ENCODE measurements at places on chromosomes 1 and 21.

DNA sequence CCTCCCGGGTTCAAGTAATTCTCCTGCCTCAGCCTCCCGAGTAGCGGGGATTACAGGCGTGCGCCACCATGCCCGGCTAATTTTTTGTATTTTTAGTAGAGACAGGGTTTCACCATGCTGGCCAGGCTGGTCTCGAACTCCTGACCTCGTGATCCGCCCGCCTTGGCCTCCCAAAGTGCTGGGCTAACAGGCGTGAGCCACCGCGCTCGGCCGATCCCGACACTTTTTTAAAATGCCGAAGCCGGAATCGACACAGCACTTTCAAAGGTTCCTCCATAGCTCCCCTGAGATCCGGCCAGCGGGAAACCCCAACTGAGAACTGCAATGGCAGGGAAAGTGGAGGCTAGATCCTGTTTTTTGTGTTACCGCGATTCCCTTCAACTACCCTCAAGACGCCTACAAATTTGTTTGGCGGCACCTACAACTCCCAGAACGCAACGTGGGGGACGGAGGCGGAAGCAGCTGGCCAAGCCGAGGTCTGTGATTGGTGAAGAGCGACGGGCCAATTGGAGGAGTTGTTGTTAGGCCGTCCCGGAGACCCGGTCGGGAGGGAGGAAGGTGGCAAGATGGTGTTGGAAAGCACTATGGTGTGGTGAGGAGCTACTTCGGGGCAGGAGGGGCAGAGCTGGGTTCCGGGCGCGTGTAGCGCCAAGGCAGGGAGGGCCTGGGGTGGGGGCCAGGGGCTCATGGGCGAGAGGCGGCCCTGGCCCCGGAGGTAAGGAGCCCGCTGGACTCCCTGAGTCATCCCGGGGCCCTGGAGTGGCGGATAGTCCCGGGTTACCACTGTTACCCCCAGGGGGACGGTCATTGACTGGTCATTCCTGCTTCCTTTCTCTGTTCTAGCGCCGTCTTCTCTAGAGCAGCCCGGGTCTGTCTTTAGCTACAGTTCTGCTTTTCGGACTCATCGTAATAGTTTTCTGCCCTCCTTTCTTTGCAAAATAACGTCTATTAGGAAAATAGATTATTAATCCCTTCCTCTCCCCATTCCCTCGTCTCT lies at the start of gene PSMD4:
Gene PSMD4, plus strand, starts transcription at position 518 of the 997 bp plus-strand sequence. Its CDS starts 49 bp downstream, at position 567.
- DNase-seq, result peak; percentile 99

GRCh38 chr1:88499671-88500070 lies 184.4 kb upstream of the PKN2 start:
- DNase-seq, result no peak

DNA sequence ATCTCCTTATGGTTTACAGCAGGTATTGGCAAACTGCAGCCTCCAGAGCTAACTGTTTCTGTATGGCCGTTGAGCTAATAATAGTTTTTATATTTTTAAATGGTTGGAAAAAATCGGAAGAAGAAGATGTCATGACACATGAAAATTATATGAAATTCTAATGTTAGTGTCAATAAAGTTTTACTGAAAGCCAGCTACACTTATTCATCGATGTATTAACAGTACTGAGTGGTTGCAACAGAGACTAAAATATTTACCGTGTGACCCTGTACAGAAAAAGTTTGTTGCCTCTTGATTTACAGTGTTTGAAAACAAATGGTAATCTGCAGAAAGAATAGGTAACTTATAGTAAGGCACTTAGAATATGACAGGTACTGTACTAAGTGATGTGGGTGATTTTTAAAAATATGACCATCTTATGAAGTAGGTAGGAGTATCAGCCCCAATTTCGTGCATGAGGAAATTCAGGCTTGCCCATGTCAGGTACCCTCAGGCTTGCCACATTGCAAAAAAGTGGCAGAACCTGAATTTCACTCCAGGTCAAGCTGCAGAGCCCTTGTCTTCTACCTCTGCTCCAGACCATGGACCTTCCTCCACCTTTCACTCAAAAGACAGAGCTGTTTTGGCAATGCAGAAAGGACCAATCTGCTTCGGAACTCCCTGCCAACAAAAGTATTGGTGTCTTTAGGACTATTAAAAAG lies 311.9 kb upstream of the RUNX1 start:
- DNase-seq, result no peak

GRCh38 chr1:224762046-224762445 lies 145.9 kb downstream of the CNIH3 start:
- no peak for DNase-seq

GRCh38 chr1:36851595-36851994 lies 182.7 kb downstream of the GRIK3 start:
- no peak for DNase-seq

GRCh38 chr21:20999659-21000058 lies 1.4 kb downstream of the NCAM2 start:
- peak; percentile 46 for DNase-seq

DNA sequence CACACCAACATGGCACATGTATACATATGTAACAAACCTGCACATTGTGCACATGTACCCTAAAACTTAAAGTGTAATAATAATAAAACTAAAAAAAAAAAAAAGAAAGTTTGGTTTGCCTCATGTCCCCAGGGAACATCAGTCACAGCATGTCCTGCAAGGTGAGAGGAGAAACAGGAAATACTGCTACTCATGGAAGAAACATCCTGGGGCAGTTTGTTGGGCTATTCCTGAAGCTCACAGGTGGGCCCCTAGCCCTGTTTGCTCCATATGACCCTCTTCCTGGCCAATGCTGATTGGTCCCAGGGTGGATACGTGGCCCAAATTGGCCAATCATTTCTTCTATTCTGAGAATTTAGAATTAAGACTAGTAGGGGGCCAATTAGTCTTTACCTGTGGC lies 103.4 kb upstream of the ADAR start:
- no peak for DNase-seq

DNA sequence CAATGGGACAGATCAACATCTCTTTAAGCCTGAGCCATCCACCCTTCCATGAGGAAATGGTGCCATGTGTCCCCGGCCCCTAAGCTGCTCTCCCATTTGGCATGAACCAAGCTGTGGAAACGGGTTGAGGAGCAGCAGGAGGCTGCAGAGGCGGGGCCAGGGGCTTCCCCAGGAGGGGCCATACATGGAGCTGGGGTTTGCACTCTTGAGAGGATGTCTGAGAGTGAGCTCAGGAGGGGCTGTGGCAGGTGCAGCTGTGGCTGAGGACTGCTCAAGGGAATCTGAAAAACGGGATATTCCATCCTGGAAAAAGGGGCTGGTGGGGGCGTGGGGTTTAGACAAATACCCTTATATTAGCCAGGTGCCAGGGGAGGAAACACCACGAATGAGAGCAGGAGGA lies 7.1 kb upstream of the CLEC20A start:
- DNase-seq, result no peak

DNA sequence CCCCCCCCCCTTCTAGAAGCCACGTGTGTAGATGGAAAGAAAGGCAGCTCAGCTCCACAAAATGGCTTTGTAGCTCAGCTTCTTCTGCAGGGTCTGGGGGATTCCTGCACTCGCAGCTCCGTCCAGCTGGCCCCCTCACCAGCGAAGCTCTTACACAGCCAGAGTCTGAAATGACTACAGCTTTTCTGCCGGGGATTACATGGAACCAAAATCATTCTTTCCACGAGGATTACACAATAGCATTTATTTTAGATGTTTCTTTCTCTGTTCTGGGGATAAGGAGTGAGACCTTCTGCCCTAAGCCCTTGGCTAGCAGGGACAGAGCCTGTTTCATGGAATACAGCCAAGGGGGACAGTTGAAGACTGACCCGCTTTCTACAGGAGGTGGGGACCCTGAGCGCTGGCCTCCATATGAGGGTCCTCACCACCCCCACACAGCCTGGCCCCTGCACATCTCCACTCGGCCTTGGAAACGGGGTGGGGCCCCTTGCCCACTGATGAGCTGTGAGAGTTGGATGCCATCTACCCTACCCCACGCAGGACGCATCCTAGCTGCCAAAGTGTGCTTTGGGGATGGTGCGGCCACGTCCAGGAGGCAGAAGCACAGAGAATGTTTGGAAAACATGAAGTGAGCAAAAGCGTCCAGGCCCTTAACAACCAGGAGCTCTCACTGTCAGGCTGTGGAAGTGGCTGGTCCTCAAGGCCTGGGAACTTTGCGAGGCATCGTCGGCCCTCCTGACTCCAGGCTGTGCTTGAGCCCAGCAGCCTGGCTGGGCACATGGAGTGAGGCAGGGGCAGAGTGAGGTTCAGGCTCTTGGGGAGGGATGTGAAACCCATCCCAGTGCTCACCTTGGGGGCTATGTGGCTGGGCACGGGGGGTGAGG lies 14.5 kb downstream of the ACTRT2 start:
- no peak for DNase-seq

GRCh38 chr1:96416701-96417444 lies 304.7 kb upstream of the PTBP2 start:
- DNase-seq, result peak; percentile 27

DNA sequence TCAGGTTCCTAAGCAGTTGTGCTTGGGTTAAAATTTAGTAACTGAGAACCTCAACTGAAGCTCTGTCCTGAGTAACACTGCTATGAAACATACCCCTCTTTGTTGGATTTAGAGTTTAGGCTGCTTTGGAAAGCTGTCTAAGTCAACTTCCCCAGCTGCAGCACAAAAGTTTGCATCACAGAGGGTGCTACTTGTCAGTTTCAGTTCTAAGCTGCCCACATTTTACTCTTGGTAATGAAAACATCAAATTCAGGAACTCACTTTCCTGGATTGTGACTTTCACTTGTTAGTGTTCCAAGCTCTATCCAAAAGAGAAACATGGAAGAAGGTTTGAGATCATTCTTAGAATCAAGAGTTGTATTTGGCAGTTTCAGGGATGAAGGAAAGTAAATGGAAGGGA lies 191.7 kb upstream of the NFIA start:
- DNase-seq, result no peak
